ENCODE measurements at places on chromosomes 1 and 21.

DNA sequence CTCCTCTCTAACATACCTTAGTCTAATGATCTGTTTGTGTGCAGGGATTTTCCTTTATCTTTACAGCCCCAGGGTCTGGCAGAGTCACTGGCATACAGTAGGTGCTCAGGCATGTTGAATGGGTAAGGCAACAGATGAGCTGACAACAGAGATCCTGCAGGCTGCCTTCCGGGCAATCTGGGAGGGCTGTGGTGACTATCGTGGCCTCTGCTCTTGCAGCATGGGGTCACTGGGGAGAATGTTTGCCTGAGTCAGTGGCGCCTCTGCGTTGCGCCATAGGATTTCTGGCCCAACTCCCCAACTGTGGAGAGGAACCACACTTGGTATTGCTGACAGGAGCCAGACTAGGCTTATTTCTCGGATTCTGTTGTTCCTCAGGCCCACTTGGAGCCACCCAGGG is 93.8 kb downstream of the LAMC2 start:
- DNase-seq: no peak

DNA sequence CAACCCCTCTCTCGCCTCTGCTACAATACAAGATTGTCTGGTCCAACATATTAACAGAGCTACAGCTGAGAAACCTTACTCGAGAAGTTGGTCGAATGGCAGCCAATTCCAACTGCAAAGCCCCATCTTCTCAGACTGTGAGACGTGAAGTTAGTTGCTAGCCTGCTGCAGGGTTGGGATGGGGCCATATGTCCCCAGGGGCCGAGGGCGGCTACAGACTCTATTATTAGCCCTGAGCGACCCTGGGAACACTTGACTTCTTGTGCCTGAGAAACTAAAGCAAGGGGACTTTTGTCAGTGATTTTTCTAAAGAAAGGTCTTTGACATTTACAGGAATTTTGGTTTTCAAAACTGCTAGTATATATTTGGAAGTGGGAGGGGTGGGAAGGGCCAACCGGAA is 13.7 kb downstream of the NCF2 start:
- no peak for DNase-seq

- no peak for DNase-seq
Observed at GRCh38 chr1:155967341-155968050, 10.9 kb downstream of the ARHGEF2 start.

DNA sequence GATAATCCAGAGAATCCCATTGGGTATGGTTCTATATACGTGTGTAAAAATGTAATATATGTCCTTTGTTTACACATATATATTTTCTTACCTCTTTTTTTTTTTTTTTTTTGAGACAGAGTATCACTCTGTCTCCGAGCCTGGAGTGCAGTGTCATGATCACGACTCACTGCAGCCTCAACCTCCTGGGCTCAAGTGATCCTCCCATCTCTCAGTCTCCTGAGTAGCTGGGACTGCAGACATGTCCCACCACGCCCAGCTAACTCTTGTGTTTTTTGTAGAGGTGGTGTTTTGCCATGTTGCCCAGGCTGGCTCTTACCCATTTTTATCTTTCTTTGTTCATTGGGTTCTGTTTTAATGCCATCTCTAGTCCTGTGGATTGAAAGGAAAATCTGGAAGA is 59.5 kb downstream of the ZBTB17 start:
- DNase-seq: no peak

GRCh38 chr1:197438010-197438790 is 170.1 kb downstream of the CRB1 start:
- no peak for DNase-seq

- no peak for DNase-seq
Observed at GRCh38 chr1:235791532-235792060, 75.1 kb downstream of the LYST start.

DNA sequence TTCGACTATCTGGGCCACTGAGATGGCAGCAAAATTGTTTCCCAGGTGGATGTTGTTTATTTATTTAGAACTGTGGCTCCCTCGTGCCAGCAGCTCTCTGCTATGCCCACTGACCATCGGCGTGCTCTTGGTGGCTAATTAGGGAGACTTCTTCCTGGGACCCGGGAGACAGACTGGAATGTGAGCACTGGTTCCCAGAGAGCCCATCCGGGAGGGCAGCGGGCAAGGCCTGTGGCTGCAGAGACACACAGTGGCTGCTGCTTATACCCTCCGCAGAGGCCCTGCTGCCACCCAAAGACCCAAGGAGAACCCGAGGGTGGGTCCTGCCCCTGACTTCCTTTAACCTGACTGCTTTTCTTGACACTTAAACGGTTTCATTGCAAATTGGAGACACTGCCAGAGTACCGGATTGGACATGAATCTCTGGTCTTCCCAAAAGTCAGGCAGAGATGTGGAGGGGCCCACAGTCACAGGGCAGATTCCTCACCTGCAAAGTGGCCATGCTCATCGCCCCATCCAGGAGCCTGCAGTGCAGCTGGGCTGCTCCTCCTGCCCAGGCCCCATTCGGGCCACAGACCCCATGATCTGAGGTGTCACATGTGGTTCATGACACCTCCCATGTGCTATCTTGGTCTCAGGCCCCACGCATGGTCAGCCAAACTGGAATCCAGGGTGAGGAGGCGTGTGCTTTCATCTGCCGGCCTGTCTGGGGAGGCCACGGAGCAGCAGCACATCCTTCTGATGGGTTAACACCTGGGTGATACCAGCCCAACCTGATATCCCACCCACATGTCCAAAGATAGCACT is 5.7 kb upstream of the MATN1 start:
- DNase-seq: no peak

DNA sequence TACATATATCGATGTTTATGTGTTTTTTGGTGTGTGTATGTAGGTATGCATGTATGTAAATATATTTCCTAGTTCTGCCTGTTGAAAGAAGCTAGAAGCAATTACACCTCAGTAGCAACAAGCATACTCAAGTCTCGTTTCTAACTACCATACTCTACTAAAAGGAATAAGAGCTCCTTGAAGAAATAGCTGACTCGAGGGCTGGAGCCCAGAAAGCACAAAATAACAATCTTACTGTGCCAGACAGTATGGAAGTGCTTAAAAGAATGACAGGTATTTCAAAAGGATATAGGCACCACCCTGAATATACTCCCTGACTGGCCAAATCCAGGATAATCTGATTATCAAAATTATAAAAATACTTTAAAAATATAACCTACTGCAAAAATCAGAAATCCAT is 23.2 kb downstream of the FUBP1 start:
- DNase-seq: no peak

DNA sequence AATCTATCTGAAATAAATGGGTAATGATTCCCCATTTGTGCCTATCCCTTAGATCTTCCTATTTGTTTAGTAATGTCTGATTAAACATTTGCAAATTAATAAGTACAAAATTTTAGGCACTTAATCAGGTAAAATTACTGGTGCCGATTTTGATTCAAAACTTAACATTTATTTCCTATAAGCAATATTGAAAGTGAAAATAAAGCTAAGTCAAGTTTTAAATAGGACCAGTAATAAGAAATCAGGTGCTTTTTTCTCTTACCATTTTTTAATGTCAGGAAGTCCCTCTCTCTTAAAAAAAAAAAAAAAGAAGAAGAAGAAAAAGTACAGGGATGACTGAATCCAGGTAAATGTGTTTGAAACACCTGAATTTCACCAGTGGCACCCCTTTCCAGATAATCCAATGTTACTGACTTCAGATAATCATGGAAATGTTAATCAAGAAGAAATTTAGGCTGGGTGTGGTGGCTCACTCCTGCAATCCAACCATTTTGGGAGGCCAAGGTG is 836 bp upstream of the GBP4 start:
- no peak for DNase-seq

DNA sequence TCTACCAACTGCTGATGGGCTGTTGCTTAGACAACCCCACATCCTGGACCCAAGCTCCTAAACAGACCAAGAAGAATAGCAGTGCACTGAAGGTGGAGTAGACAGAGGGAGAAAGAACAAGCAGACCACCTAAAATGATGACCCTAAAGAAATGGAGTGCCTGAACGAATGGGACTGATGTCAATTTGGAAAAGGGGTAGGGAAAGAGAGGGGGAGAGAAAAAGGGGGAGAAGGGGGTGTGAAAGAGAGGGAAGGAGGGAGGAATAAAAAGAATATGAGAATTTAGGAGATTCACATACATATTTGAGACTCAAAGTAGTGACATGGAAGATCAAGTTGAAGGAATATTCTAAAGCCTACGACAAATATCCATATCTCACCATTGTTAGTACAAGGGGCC is 144.4 kb upstream of the DUSP10 start:
- DNase-seq: no peak

DNA sequence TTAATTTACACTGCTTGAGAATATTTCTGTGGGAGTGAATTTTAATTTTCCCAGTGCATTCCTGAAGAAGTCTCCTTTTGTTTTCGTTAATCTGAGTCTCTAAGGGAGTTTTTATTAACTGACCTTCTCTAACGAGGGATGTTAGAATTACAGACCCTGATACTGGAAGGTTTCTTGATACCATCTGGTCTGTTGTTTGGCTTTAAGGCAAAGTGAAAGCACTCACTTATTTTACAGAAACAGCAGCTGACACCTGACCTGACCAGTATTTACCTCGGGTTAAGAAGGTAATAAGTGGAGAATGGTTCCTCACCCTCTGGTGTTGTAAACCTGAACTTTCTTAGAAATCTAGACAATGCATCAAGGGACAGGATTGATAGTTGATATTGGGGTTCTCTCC is 12.4 kb downstream of the CDC14A start:
- no peak for DNase-seq
